ENCODE measurements at places on chromosomes 3 and 15.

DNA sequence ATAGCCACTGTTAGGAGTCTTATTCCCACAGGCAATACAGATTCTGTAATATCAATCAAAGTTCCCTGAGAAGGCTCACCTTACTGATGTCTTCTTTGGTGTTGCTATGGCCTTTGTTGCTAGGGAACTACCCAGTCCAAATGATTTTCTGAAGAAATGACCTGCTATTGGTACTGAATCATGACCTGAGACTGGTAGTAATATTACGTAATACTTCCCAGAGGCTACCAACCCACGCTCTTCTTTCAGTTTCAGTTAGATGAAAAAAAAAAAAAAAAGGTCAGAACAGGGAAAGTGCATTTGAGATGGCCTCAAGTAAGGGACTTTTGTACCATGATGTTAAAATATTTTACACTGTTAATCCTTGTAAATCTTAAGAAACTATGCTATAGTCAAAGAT lies 1092.5 kb upstream of the EPHA6 start:
- no peak for DNase-seq

GRCh38 chr15:96347181-96348111 lies 16.9 kb downstream of the NR2F2 start:
- DNase-seq = peak; percentile 66

GRCh38 chr3:126939338-126939718 lies 43.6 kb upstream of the PLXNA1 start:
- DNase-seq = no peak

GRCh38 chr3:37198547-37198946 lies 24.2 kb upstream of the LRRFIP2 start:
- no peak for DNase-seq

DNA sequence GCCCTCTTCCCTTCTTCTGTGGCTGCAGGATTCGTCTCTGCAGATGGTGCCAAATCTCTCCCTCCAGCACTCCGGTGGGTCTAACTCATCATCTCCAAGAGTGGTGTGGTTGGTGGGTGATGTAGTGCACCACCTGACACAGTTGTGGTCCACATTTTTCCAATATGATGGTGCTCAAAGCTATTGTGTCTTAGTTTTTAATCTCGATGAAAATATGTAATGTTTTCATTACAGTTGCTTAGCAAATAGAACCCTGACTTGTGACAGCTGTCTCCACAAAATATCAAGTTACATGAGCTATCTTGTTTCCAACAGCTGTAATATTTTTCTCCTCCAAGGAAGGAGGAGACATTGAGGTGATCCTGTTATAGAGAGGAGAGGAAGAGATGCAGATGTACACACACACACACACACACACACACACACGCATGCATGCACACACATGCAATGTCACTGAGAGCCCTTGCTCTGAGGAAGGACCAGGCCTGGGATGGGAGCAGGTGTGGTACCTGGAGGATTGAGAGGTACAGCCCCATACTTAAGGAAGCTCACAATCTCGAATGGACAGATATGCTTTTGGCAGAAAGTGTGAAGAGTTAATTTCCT lies 15.7 kb upstream of the ESYT3 start:
- no peak for DNase-seq

- DNase-seq = no peak
Measured at GRCh38 chr3:44991326-44991725, 15.3 kb downstream of the EXOSC7 start.

DNA sequence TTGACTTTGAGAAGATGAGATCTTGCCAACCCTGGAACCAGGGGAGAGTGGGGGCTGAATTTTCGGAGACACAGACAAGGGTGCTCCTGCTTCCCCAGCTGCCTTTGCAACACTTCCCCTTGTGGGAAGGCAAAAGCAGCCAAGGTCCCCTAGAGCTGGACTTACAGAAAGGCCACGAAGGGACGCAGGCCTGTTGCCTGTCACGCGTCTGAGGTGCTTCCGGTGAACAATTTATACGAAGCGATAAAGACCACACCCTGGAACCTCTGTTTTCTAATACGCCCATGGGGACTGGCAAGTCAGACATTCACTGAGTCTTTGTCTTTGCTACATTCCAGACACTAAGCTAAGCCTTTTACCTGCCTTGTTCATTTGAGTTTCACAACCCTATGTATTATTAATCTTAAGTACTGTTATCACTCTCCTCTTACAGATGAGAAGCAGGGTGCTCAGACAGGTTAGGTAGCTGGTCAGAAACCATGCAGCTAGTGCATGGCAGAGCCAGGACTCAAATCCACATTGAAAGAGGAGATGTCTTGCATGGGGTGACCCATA lies 13.2 kb downstream of the MEGF11 start:
- no peak for DNase-seq
